Activated CD4-positive, alpha-beta memory T cell treated with anti-CD3 and anti-CD28 coated beads for 36 hours (primary cell): ENCODE measurements at places on chromosomes 6 and 20.

DNA sequence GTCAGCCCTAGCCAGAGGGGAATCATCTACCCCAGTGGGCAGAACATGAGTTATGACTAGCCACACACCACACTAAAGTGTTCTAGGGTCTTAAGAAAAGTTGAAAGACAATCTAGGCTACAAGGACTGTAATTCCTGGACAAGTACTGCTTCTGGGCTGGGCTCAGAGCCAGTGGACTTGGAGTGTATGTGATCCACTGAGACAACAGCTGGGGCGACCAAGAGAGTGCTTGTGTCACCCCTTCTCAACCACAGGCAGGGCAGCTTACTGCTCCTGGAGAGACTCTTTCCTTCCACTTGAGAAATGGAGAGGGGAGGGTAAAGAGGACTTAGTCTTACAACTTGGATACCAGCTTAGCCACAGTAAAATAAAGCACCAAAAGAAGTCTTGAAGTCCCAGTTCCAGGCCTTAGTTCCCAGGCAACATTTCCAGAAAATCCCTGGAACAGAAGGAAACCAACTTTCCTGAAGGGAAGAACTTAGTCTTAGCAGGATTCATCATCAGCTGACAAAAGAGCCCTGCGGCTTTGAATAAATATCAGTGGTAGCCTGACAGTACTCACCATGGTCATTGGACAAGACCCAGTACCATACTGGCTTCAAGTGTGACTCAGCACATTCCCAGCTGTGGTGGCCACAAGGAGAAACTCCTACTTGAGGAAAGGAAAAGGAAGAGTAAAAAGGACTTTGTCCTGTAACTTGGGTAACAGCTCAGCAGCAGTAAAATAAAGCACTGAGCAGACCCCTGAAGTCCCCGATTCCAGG, 355.1 kb upstream of the ADGRB3 start:
- DNase-seq, result no peak

- no peak for DNase-seq
Observed at GRCh38 chr20:18007534-18008292, 38.9 kb downstream of the MGME1 start.

DNA sequence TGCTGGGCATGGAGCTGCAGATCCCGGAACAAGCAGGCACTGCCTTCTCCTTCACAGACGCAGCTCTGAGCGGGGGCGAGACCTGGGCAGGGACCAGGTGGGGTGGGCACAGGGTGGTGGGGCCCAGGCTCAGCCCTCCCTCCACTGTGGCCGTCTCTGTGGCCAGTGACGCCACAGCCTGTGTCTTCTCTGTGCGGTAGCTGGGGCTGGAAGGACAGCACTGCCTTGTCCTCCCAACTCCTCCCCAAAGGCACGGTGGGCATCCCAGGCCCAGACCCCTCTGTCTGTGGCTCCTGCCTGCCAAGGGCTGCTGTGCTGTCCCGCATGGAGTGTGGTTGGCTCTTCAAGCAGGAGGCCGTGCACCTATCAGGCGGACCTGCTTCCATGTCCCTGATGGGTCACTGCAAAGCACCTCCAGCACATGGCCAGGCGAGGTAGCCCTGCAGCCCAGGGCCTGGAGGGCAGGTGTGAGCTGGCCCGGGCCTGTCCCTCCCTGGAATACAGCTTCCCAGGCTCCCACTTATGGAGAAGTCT, 14.8 kb upstream of the TNFRSF6B start:
- DNase-seq, result no peak

GRCh38 chr6:131654326-131654725, 17.2 kb downstream of the ENPP3 start:
- DNase-seq, result no peak
